ENCODE measurements at places on chromosomes 12 and 14. TPM values are rescaled to one million over a fixed set of nuclear protein-coding genes. Genes with fewer than 3 reads are reported as not detected.
A peak's percentile ranks its signal among the peaks of the same experiment; 100 is the strongest.

DNA sequence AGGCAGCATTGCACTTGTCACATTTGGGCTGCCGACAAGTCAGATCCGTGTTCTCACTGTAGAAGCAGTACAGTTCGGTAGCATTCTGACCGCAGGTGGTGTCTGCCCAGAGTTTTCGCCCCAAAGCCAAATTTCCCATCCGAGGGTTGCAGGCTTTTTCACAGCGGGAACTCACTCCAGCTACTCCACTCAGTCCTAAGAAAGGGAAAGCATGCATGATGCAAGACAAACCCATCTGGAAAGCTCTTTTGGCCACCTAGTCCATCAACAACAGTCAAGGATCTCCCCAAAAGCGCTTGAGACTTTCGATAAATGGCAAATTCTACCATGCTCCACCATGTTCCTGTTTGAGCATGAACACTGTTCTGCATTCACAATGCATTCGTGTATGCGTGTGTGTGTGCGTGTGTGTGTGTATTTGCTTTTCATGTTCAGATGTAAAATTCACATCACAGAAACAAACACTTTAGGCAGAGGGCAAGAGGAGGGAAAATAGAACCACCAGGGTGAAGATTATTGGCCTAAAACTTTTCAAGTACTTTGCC lies 3.2 kb downstream of the NTN4 start:
- DNase-seq, result no peak

Gene BHLHE41
- 79.8 TPM for total RNA-seq

Gene ERBB3
- 136 TPM for total RNA-seq

GRCh38 chr14:24086193-24086955 lies 7.7 kb upstream of the PCK2 start:
- no peak for DNase-seq

- DNase-seq, result no peak
Observed at GRCh38 chr14:39875028-39875427, 442.8 kb upstream of the FBXO33 start.

GRCh38 chr14:89237921-89238529 lies 179.0 kb downstream of the FOXN3 start:
- DNase-seq, result peak; percentile 28

Gene NRXN3
- total RNA-seq, result not detected

DNA sequence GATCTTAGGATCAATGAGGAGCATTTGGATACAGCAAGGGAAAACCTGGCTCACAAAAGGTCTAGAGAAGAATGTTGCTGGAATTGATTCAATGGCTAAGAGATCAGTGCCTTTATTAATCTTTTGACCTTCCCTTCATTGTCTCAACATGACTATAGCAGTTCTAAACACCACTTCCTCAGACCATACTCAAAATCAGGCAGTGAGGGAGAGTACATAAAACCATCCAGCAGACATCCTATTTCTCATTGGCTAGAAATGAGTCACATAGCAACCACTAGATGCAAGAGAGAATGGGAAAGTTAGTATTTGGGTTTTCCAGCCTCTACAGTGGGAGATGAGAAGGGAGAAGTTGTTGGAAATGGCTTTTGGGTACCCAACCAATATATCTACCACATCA lies 151.4 kb upstream of the NUDT4 start:
- DNase-seq, result no peak

DNA sequence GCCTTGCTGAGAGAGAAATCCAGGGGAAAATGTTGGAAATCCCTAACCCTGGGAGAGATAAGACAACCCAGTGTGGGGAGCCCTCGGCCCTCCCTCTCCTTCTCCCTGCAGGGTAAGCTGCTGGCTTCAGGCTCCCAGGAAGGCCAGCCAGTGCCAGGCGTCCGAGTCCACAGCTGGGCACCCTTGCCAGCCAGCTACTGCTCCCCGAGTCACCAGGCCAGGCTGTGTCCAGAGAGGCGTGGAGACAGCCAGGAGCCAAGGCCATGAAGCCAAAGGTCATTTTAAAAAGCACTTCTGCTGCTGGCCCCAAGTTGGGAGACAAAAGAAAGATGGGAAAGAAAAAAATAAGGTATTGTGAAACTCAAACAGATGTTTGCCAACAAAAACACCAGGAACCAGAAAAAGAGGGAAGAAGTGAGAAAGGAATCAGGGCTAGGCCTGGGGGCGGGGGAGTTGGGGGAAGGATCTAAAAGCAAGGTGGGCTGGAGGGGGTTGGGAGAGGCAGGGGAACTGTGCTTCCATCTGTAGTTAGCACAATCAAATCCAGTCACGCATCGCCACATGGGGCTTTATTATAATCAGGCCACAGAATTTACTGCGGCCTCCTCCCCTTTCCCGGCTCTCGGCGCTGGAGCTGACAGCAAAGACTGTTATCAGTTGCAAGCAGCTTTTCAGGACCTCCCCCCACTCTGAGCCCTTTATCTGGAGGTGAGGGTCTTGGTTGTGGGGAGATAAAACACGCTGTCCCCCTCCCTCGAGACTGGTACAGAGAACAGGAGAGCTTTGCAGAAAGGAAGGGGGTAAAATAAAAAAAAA lies 33.5 kb downstream of the RBM19 start:
- DNase-seq, result no peak

Gene SLC7A8
- total RNA-seq, result 0.23 TPM

DNA sequence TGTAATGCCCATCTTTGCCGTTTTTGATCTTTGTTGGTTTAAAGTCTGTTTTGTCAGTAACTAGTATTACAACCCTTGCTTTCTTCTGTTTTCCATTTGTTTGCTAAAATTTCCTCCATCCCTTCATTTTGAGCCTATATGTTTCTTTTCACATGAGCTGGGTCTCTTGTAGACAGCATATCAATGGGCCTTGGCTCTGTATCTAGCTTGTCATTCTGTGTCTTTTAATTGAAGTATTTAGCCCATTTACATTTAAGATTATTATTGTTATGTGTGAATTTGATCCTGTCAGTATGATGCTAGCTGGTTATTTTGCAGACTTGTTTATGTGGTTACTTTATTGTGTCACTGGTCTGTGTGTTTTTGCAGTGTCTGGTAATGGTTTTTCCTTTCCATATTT lies 913.2 kb downstream of the TRHDE start:
- DNase-seq, result no peak

DNA sequence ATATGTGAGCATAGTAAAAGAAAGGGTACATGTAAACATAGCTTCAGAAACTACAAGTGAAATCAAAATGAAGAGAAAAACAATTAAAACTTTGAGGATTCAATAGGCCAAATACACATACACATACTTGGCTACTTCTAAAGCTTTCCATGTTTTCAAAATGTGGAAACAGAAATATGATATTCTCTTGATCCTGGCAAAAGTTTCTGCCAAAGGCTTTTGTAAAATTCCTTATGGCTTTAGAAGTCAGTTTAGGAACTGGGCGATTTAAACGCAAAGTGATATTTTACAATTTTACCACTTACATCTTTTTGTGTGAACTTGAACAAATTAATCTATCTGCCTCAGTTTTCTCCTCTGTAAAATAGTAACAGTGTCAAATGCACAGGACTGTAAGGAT lies 756.4 kb downstream of the C12orf50 start:
- no peak for DNase-seq

Gene MANSC4
- not detected for total RNA-seq

- peak; percentile 62 for DNase-seq
Observed at GRCh38 chr14:81453166-81453766, 53.1 kb upstream of the STON2 start.

GRCh38 chr14:68662392-68662791 lies 130.5 kb downstream of the ZFP36L1 start:
- no peak for DNase-seq

DNA sequence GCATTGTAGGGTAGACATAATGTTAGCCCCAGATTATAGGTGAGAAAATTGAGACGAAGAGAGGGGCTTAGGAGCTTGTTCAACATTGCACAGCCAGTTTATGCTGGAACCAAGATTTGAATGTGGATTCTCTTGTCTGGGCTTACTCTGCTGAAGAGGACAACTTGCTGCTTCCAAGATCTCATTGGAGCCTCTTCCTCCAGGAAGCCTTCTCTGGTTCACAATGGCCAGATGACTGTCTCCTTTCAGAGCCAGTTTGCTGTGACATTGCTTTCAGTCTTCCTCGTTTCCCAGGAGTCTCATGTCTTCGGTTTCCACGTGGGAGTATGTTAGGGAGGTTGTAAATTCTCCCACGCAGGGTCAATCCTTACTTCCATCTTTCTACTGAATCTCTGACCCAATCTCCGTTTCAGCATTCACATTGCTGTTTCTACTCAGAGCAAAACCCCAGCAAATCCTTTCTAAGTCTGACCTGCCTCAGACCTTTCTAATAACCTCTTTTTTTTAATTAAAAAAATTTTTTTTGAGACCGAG lies 62.2 kb upstream of the LHX5 start:
- no peak for DNase-seq

DNA sequence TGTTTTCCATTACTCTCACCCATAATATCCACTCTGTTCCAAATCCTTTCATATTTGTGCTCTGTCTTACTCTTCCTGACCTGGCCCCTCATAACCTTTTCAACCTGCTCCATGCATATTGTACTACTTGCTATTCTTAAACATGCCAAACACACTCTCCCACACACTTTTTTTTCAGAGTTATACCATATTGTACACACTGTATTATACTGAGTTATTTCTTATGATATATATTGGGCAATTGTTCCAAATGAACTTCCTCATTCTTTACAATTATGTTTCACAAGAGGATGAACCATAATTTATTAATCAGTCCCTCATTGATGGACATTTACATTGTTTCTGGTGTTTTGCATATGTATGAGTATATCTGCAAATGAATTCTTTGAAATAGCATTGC lies 18.5 kb downstream of the ATL1 start:
- DNase-seq, result no peak

DNA sequence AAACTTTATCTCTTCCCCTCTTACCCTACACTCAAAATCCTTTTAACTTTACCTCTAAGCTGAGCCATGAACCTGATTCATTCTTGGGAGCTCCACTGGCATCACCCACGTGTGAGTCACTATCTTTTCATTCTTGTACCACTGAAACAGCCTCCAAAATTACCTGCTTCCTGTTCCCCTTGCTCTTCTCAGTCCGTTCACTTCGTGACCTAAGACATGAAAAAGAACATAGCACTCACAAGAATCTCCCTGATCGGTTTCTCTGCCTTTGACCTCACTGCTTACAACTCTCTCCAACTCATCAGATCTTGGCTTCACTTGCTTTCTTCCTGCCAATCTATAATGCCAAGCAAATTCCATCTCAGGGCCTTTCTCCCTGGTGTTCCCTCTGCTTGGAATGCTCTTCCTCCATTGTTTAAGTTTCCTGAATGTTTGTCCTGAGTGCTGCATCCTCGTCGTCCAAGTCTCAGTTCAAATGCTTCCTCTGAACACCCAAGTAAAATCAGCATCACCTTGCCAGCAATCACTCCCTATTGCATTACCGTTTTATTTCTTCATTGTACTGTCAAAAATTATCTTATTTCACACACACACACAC lies 9.2 kb downstream of the GLIPR1 start:
- no peak for DNase-seq

DNA sequence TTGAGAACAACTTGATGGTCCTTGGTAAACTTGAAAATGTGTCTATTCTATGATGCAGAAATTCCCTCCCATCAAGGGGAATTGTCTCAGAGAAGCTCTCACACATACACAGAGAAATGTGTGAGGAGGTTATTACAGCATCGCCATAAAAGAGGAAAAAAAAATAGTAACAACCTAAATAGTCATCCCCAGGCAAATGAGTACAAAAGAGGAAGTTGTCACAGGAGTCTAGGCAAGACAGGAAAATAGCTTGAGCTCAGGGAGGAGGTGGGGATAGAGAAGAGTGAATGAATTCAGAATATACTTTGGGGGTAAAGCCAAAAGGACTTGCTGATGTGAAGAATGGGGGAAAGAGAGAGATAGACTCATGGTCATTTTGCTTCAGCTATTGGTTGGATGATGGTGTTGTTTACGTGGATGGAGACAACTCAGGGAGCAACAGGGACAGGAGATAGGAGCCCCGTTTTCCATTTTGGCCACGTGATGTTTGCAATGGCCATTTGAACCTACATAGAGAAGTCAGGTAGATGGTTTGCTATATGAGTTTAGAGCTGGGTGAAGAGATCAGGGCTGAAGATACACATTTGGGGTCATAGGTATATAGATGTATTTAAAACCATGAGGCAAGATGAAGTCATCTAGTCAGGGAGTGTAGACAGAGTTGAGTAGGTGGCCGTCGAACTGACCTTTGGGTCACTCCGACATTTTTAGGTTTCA lies 20.3 kb downstream of the LRRC74A start:
- no peak for DNase-seq

DNA sequence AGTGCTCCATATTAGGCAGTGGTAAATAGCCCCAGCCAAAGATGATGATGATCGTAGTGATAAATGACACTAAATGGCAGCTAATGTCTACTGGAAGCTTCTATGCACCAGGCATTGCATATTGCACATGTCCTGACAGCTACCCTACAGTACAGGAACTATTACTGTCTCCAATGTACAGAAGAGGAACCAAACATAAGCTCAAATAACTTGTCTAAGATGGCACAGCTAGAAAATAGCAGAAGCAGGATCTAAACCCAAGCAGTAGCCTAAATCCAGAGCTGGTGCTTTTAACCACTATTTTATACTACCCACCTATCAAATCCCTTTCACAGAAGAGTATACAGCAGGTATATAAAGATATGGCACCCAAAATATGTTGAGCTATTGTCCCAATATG lies 28.9 kb downstream of the ESR2 start:
- DNase-seq, result no peak

Gene TPPP2
- not detected for total RNA-seq

- DNase-seq, result no peak
Observed at GRCh38 chr14:79056879-79057278, 886.7 kb downstream of the NRXN3 start.

DNA sequence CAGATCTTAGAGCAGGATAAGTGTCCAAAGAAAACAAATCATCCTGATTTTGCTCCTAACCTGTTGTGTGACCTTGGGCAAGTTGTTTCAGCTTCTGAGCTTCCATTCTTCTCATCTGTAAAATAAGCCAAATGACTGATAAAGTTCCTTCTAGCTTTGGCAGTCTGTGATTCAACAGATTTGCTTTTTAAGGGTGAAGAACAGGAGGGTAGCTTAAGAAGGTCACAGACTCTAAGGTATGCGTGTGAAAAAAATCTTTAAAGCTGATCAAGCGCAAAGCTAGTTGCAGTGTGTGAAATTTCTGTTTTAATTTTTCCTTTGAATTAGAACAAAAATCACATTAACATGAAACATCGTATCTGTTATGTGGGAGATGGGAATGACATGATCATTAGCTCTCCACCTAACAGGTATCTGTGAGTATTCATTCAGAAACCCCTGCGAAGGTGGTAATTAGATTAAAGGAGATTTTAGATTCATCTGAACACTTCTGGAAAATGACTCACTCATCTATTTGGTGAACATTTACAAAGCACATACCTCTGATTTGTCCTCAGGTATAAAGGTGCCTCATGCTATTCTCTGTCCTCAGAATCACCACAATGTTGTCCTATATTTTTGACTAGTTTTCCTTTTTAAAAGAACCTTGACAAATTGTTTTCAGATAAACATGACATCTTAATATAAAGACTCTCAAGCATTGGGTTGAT lies 131.9 kb upstream of the CPM start:
- no peak for DNase-seq

Gene PXN
- 59.7 TPM for total RNA-seq

DNA sequence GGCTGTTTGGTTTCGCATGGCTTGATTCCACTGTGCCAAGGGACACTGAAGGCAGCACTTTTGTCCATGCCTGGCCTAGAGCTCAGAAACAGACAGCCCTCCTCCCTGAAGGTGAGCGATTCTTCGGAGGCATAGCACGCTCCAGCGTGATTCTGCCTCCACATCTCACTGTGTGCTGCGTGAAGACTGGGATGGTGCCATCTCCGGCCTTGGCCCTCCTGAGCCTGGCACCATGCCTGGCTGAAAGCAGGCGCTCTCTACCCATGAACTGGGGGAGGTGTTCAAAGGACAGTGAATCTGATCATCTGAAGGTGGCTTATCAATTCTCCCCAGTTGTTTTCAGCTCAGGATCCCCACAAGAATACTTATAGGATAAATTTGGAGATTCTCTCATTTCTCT lies 187.4 kb downstream of the TTC7B start:
- DNase-seq, result no peak
